ENCODE measurements at places on chromosomes 3 and 15. TPM values are rescaled to one million over a fixed set of nuclear protein-coding genes. Genes with fewer than 3 reads are reported as not detected.

PLSCR2 gene
- 0.72 TPM for total RNA-seq

CLDN18 gene
- not detected for total RNA-seq

CYP19A1 gene
- not detected for total RNA-seq

GRCh38 chr3:138347960-138348753 is at the start of gene MRAS:
Gene MRAS (plus strand): TSS chr3:138348579. CDS start chr3:138372884, 24,305 bp downstream.
- H3K4me3 ChIP-seq: no peak within 1 kb of the TSS

- H3K4me1 ChIP-seq: no peaks in the 10 kb centered on the region
- no peak overlapping the region for H3K4me3 ChIP-seq
- no peaks in the 10 kb centered on the region for H3K36me3 ChIP-seq
- DNase-seq: no peak
- no peaks in the 10 kb centered on the region for H3K27me3 ChIP-seq
Observed at GRCh38 chr3:24802614-24803013, 308.0 kb upstream of the THRB start.

GRCh38 chr15:38205526-38206272 is 46.9 kb upstream of the SPRED1 start:
- H3K4me3 ChIP-seq: no peak overlapping the region
- no peak for DNase-seq
- H3K4me1 ChIP-seq: no peaks in the 10 kb centered on the region
- H3K27me3 ChIP-seq: no peaks in the 10 kb centered on the region

GRCh38 chr3:133479895-133480669 is 80.2 kb downstream of the BFSP2 start:
- H3K27me3 ChIP-seq: no peaks in the 10 kb centered on the region
- H3K4me3 ChIP-seq: no peak overlapping the region
- no peak for DNase-seq
- peaks cover 17% of the 10 kb centered on the region for H3K4me1 ChIP-seq

- no peak for DNase-seq
- no peaks in the 10 kb centered on the region for H3K27me3 ChIP-seq
- H3K4me3 ChIP-seq: no peak overlapping the region
- H3K4me1 ChIP-seq: no peaks in the 10 kb centered on the region
Observed at GRCh38 chr3:157856078-157856939, 249.9 kb downstream of the SHOX2 start.

DNA sequence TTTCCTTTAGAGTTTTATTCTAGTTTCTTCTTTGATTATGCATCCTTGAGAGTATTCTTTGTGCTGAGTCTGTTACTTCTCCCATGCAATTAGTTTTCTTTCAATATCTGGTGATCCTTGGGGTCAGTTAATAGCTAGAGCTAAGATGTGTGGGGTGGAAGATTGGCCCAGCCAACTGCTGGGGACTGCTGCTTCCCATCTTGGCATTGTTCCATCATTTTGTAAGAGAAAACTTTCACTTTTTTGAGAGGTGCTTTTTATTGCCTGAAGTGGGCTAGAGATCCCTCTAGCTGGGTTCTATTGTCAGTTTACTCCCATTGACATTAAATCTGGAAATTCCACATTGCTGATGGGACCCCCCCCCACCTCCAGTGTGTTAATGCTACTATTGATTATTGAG is 15.4 kb downstream of the BCL2L10 start:
- DNase-seq: no peak
- no peak overlapping the region for H3K4me3 ChIP-seq
- H3K27me3 ChIP-seq: no peaks in the 10 kb centered on the region
- H3K36me3 ChIP-seq: no peaks in the 10 kb centered on the region

All from CD4-positive, alpha-beta memory T cell (primary cell).